ENCODE measurements at places on chromosomes 13 and 19.
A peak's percentile ranks its signal among the peaks of the same experiment; 100 is the strongest.

DNA sequence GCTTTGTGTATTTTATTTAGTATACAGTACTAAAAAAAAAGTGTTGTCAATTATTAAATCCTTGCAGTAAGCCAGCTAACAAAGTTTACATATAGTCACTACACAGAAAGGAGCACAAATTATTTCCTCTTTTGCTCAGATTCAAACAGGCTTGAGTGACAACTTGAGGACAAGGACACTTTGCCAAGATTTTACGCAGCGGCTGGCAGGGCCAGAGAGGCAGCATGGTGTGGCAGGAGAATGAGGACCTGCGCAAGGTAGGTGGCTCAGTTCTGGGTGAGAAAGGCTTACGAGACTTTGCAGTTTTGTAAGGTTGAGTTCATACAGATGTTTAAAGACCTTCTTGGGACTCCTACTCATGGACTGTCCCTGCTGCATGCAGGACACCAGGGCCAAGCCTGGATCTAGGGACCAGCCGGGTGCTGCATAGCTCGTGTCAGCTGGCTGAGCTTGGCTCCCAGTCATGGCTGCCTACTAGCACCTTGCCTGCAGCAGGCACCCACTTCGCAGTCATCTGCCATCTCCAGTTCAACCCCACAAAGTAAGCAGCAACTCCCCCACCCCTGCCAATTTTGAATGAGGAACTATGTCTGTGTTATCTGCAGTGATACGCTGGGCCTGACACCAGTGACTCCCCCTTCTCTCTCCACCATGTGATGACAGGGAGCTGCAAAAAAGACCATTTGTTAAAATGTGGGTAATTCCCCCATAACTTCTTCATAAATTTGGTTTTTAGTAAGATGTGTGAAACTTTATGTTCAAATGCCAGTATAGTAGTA, 3.7 kb upstream of the TUBA3C start:
- DNase-seq, result no peak

DNA sequence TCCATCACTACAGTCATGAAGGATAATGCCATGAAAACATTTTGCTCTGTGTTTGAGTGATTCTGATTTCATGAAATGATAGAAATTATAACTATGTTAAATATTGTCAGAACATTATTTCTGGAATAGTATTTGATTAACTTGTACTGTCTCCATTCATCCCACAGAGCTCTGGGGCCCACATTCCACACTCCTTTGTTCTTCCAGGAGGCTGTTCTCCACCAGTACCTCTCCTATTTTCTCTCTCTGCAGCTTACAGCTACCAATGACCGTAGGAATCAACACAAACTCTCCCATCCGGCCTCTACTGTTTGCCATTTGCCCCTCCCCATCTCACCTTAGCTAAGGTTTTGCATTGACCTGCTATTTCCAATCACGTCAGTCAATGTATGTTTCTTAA, 240.9 kb downstream of the LMO7 start:
- no peak for DNase-seq

GRCh38 chr19:8259142-8259921, 48.8 kb downstream of the CD320 start:
- DNase-seq, result no peak

- peak; percentile 24 for DNase-seq
These were observed 512 bp downstream of the MED4 start for GRCh38 chr13:48094404-48094780.

DNA sequence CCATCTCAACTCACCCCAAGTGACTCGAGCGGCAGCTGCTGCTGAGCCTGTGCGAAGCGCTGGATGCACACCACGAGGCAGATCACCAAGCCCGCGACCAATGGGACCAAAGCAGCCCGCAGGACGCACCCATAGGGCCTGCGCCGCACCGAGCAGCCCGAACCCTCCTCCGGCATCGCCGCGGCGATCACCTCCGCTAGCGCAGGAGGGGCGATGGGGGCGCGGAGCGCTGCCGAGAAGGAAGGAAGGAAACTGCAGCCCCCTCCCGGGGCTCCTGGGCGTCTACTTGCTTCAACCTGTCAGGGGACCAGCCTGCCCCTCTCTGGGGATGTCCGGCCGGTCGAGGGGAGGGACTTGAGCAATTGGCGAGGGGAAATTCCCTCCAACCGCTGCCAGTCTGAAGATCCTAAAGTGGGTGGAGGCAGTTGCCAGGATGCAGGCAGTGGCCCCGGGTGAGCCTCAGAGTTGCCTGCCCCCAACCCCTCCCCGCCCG, at the start of gene CD70:
CD70 (minus strand) TSS at position 324 of the 493 bp plus-strand sequence; CDS start at position 176, 148 bp downstream.
- DNase-seq, result no peak

GRCh38 chr19:6971366-6971765, 49.9 kb downstream of the MBD3L2B start:
- no peak for DNase-seq

GRCh38 chr13:85417807-85418206, 381.4 kb downstream of the SLITRK6 start:
- DNase-seq, result no peak

DNA sequence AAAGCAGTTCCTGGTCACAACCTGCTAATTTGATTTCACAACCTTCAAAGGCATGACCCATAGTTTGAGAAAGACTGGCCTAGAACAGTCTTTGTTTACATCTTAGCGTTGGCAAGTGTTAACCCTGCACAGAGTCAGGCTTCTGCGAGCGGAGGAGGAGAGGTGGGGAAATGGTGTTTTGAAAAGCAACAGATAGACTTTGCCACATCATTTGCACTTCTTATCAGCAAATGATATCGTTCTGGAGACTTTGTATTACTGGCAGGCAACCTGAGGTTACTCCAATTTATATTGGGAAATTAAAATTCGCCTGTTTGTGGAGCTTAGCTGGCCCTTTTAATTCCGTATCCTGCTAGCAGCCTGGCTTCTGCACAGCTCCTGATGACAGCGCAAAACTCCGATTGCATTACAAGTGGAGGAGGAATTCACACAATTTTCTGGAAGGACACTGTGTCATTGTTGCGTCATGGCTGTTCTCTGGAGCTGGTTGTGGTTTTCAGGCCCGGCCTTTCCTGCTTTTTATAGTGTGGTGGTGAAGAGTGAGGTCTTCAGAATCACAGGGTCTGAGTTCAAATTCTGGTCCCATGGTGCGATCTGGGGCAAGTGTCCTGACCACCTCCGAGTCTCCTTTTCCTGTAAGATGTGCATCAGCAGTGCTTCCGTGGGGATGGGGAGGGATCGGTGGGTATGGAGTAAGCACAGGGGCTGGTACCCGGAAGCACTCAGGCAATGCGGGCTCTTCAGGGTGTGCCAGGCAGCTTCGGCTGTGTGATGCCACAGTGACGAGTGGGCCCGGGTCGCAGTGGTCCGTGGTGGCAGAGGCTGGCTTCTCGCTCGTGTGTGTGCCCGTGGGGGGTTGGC, 49.1 kb upstream of the EHD2 start:
- peak; percentile 100 for DNase-seq

GRCh38 chr19:55358493-55358892, 4.0 kb upstream of the COX6B2 start:
- DNase-seq, result no peak

- DNase-seq, result no peak
These were observed 3.8 kb upstream of the RBM26 start for GRCh38 chr13:79409828-79410227.

GRCh38 chr19:4861147-4861546, 6.3 kb downstream of the PLIN3 start:
- peak; percentile 23 for DNase-seq

DNA sequence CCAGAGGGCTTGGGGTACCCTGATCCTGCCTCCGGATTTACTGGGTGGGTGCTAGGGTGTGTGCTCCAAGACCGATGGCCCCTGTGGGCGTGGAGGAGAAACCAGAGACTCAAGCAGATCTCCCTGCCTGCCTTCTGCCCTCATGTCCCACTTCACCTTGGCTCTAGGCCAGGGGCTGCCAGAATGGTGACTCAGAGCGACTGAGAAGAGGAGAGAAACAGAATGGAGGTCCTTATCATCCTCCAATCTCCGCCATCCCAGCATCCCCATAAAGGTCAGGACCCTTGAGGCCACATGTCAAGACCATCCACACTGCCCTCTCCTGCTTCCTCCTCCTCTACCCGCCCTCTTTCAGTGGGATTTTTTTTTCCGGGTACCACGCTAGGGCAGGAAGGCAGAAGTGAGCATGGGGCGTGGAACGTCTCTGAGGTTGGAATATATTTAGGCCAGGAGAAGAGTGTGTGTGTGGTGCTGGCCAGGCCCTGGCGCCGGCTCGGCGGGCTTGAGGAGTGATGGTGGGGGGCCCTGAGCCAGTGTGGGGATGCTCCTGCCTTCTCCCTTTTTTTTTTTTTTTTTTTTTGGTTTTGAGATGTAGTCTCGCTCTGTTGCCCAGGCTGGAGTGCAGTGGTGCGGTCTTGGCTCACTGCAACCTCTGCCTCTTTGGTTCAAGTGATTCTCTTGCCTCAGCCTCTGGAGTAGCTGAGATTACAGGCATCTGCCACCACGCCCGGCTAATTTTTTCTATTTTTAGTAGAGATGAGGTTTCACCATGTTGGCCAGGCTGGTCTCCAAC, 22.3 kb downstream of the IER2 start:
- peak; percentile 77 for DNase-seq

GRCh38 chr13:50649211-50649610, 194.3 kb downstream of the DLEU7 start:
- no peak for DNase-seq

- DNase-seq, result no peak
These were observed 168.3 kb downstream of the TSHZ3 start for GRCh38 chr19:31180907-31181306.

DNA sequence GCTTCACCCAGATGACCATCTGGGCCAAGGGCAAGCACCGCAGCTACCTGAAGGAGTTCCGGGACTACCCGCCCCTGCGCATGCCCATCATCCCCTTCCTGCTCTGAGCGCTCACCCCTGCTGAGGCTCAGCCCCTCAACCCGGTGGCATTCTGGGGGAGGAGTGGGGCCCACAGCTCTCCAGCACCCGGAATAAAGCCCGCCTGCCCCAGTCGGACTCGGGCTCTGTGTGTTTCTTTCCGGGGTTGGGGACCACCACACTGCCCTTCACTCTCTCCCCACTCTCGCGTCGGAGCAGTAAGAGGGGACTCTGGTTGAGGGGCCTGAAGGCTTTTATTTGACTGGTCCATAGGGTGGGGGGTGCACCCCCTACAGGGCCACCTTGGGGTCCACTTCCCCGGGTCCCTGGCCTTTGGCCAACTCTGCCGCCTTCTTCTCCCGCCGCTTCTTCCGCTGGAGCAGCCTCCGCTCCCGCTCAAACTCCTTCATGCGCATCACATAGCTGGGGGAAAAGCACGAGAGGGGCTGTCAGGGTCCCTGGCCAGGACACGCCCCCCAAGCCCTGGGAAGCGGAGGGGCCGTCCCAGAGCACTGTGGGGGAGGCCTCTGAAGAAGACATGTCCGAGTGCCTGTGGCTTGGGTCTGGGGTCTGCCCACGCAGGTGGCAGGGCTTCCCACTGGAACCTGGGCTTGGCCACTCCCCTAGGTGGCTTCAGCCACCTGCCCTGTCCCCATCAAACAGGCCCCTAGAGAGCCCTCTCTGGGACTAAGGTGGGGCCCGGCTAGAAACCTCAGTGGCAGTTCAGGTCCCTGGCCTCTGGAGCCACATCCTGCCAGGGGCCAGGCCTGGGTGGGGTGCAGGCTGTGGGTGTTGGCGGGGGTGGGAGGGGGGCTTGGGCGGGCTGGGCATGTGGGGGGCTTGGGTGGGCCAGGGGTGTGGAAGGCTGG, 5.8 kb downstream of the NDUFB7 start:
- DNase-seq, result no peak

DNA sequence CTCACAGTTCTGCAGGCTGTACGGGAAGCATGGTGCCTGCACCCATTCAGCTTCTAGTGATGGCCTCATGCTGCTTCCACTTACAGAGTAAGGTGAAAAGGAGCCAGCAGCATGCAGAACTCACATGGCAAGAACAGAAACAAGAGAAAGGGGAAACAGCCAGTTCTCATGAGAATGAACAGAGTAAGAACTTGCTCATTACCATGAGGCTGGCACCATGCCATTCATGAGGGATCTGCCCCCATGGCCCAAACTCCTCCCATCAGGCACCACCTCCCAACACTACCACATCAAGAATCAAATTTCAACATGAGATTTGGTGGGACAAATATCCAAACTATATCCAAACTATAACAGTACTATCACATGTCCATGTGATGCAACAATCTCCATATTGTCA, 72.1 kb downstream of the KATNAL1 start:
- peak; percentile 26 for DNase-seq

GRCh38 chr19:17282488-17283125, 906 bp downstream of the ANKLE1 start:
- peak; percentile 75 for DNase-seq

- DNase-seq, result no peak
These were observed 83.2 kb downstream of the ANKRD10 start for GRCh38 chr13:110831437-110832204.

DNA sequence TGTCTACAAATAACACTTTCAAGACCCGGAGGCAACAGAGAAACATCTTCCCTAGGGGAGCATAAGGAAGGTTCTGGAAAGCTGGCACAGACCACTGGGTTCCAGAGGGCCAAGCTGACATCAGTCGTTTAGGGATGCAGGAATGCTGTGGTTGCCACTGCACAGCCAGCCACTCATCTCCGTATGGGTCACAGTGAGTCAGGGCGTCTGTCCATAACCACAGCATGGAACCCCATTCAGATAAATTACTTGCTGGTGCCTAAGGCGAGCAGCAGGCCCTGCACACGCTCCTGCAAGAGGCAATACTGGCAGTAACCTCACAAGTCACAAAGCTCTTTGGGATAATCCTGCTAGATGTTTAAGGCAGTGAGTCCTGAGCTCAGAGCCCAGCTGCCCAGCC, 140.9 kb upstream of the UBL3 start:
- DNase-seq, result peak; percentile 28

GRCh38 chr13:108681986-108682575, 52.7 kb downstream of the MYO16 start:
- peak; percentile 52 for DNase-seq

GRCh38 chr19:3670796-3671679, 29.2 kb downstream of the PIP5K1C start:
- DNase-seq, result peak; percentile 84

DNA sequence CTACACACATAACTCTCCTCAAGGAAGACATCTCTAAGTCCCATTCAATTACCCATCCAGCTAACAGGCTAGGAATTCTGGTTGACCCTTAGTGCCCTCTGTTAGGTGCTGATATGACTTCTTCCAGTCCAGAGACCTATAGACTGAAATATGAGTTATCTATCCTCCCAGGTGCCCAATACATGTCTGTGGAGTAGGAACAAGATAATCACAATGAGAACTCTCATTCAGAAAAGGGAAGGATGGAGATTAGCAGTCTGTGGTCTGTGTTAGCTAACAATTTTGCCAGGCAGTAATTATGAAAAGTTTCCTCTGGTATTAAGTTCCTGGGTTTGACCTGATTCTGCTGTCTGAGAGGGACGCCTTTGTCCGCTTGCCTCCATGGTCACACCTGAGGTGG, 44.2 kb upstream of the SLAIN1 start:
- no peak for DNase-seq

Data from choroid plexus epithelial cell (primary cell).